Stimulated activated CD4-positive, alpha-beta T cell treated with anti-CD3 and anti-CD28 coated beads, Interleukin-1b, Interleukin-23, amount 100 ng/mL, for 1 hour (primary cell): ENCODE measurements at places on chromosomes 7 and 10.

DNA sequence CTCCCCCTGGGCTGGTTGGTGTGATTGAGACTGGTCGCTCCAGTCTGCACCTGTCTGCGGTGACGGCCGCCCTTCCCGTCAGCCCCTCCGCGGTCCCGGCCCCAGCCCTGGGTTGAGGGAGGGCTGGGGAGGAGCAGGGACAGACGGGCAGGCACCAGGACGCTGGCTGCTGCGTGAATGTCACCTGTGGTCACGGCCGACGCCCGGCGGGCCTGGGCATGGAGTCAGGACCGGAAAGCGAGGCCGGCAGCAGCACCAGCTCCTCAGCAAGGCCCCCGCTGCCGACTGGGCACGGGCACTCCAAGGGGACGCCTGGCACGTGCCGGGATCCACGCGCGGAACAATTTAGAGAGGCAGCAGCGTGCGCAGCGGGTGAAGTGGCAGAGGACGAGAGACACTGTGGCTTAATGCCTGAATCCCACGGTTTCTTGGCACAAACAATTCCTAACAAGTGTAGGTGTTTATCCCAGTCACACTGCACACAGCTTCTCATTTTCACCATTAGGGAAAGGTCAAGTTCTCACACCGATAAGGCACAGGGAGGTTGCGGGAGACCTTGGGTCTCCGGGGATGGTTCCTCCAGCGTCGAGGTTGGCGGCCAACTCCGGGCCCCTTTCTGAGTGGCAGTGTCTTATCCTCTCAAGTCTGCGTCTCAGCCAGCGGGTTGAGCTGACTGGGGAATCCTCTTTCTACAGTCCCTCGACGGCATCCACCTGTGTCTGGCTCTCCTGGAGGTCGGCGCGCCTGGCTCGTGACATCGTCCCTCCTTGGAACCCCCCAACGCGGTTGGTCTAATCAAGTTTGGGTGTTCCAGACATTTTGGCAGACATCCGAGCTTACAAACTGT lies 66.4 kb upstream of the ADGRA1 start:
- DNase-seq = no peak

GRCh38 chr10:30510932-30511700 lies 77.1 kb downstream of the MAP3K8 start:
- no peak for DNase-seq

DNA sequence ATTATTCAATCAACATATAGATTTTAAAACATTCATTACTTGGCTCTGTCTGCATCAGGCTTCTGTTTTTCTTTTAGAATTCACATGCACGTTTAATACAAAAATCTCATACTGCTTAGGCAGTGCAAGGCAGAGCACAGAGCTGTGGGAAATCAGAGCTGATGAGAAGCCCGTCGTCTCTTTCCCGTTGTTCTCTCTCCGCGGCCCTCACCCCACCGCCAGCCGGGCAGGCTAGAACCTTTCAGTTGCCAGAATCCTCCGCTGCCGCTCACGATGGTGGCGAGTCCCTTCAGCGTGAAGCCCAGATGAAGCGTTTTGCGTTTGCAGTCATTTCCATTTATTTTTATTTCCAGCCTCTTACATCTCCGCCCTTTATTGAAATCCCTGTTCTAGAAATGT lies 648.2 kb downstream of the SDK1 start:
- no peak for DNase-seq

DNA sequence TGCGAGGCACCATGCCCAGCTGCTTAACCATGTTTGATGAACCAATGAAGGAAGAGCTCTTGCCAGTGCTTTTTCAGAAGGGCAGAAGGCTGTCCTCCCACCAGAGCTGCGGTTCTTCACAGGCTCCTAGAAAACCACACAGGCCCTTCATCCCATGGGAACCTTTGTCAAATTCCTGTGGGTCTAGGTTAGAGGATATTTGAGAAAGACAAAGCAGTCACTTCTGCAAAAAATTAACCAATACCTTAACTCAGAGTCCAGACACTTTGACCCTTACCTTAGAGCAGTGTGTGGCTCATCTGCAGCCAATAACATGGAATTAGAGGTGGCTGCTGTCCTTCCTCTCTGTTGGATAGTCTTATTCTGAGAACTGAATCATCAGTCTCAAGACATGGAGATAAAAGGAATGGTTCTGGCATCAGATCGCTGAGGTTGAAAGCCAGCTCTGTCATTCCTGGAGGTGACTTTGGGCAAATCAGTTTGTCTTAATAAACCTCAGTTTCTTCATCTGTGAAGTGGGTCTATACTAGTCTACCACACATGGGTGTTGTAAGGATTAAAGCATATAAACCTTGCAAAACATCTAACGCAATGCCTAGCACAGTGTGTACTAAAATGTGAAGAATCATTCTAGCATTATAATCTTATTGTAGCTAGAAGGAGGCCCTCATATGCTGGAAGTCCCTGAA lies 65.1 kb upstream of the PIP4K2A start:
- no peak for DNase-seq

DNA sequence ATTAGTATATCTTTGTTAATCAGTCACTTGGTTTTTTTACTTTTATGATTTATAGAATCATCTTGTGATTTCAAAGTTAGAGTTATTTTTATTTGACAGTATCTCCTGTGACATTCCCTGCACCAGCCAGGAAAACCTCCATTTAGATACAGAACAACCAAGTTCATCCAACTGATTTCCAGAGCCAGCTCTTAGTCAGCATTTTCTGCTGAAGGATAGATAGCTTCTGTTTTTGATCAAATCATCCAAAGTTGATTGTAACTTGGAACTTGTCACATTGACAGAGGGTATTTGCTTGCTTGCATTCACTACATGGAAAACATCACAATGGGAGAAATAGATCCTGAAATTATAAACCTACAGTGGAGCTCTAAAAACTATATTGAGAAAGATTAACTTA lies 122.6 kb downstream of the PON1 start:
- no peak for DNase-seq

- no peak for DNase-seq
Observed at GRCh38 chr7:24039991-24040624, 243.9 kb upstream of the NPY start.

DNA sequence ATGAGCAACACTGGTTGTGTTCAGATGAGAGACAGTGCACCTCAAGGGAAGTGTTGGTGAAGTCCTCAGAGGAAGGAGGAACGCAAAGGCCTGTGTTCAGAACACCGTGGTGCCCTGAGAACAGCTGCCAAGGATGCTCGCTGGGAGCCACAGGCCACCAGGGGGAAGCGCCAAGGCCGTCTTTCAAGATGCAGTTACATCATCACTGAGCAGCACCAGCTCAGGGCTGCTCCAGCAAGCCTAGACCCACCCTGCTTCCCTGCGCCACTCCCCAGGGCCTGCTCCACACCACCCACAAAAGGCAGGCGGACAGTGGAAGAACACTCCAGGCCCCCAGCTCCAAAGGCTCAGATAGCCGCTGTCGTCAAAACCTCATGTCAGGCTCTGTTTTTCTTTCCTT lies 378.8 kb downstream of the DPP6 start:
- DNase-seq = no peak

GRCh38 chr7:134140889-134141867 lies 14.0 kb downstream of the LRGUK start:
- no peak for DNase-seq

- no peak for DNase-seq
Observed at GRCh38 chr7:132386201-132386681, 190.0 kb downstream of the PLXNA4 start.

DNA sequence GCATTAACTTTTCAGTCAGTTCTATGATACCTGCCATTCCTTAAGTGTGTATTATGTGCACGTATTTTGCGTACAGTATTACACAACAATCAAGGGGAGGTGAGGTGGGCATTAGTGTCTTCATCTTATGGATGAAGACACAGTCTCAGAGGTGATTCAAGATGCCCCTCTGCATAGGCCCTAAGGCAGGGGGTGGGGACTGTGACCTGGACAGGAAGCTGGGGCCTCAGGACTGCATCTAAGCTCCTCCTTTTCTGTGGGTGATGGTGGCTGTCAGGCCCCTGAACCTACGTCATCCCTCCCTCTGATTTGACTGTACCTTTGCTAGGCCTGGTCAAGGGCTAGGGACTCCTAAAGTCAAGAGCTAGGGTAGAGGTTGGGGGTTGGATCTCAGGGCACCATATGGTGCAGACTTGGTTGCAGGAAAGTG lies 38.9 kb downstream of the HK1 start:
- DNase-seq = no peak

DNA sequence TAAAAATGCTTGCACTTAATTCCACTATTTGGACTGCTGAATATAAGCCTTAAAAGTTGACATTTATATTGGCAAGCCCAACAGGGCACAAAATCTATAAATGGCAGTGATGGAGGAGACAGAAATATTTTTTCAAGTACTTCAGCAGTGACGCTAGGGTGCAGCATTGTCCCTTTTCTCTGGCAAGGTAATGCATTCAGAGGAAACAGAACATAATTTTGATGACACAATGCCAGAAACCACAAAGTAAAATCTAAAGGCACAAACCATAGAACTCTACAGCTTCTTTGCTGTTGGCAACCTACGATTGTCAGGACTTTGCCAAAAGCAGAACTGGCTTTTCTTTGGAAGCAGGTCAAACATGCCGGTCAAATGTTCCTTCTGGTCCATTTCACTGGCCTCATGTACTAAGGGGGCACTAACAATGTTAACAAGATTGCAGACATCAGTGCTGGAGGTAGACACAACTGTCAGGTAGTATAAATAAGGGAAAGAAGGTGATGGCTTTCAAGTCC lies 30.9 kb upstream of the FAM133B start:
- peak; percentile 43 for DNase-seq

- no peak for DNase-seq
Observed at GRCh38 chr7:41006306-41006995, 696.4 kb downstream of the INHBA start.

DNA sequence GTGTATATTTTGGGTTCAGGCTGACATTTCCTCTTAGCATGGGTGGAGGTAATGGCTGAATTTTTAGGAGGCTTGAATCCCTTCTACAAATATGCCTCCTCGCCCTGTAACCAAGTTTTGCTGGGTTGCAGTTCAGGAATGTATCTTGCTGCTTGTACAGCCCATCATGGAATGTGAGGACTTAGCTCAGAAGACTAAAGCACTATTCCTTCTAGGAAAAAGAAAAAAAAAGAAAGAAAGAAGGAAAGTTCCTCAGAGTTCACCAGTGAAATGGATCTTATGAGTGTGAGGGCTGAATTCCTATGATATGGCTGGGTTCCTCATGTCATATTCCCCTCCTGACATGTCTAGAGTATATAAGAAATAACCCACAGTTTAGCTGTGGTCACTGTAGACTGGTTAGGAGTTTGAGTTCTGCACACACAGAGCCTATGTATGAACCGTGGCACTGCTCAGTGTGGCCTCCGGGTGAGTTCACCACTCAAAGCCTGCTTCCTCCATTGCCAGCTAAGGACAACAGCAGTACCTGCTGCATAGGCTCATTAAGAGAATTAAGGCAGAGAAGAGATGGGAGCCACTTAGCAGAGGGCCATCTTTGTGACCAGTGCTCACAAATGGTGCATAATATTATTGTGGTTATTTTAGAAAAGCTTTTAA lies 114.0 kb downstream of the TACC2 start:
- DNase-seq = no peak

GRCh38 chr10:3213208-3213607 lies 40.6 kb upstream of the PITRM1 start:
- DNase-seq = no peak

DNA sequence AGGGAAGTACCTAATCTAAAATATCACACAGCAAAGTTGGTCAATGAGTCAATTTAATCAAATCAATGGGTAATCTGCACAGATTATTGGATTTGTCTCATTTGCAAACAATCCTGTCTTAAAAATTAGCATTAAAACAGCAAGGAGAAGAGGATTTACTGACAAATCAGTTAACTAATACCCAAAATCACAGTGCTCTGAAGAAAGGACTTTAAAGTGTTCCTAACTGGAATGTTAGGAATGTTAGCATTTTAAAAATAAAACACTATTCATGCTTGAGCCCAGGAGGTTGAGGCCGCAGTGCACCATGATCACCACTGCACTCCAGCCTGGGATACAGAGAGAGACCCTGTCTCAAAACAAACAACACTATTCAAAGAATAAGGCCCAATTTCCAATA lies 83.1 kb downstream of the CHCHD3 start:
- DNase-seq = no peak

DNA sequence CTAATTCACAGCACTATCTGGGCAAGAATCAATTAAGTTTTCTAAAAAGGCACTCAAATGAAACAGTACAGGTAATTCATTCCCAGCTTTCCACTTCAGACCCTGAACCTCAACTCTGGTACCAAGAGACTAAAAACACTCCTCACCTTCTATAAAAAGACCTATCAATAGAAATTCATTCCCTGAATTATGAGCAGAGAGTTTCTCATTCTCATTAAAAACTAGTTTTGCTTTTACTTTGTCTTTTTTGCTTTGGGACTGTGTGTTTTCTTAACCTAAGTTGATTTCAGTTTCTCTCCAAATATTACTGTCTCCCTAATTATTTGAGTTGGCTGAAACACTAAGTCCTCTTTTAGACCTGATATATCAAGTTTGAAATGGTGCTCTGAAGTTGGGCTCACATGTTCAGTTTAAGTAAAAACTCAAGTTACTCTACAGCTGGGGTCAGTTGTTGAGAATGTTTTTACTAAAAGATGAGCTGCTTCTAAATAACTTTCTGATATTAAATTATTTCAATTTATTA lies 189.5 kb downstream of the JAZF1 start:
- no peak for DNase-seq

DNA sequence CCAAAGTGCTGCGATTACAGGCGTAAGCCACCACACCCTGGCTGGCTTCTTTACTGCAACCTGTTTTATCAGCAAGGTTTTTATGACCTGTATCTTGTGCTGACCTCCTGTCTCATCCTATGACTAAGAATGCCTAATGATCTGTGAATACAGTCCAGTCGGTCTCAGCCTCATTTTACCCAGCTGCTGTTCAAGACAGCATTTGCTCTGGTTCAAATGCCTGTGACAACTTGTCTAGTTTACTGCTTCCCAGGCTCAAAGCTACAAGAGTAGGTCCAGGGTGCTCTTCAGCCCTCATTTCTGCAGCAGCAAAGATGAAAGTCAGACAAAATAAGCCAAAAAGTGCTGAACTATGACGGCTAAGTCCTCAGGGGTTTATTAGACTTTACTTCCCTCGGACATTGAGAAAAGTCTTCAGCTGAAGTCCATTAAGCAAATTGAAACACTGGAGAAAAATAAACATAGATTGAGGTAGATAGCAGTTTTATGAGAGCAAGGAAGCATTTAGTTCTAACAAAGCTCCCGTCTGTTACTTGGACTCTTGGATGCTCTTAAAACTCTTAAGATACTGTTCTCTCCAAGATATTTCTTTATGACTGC lies 12.5 kb upstream of the LYZL1 start:
- no peak for DNase-seq

DNA sequence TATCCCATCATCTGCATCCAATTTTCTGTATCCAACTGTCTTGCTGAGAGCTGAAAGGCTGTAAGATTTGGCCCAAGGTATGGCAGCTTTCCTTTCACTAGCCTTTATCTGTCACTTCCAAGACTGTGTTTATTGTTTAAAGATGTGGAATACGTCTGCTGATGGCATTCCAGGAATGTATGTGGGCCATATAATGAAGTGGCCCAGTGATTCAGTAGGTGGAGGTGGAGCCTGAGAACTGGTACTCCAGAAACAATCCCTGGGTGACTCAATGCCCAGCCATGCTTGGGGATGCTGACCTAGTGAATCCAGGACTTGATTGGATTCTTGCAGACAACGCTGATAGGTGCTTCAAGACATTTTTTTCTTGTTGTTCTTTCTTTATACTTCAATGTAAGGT lies 13.5 kb downstream of the NEUROD6 start:
- DNase-seq = no peak
